Endodermal cell (in vitro differentiated cells): ENCODE measurements at places on chromosomes 11 and 22.

DNA sequence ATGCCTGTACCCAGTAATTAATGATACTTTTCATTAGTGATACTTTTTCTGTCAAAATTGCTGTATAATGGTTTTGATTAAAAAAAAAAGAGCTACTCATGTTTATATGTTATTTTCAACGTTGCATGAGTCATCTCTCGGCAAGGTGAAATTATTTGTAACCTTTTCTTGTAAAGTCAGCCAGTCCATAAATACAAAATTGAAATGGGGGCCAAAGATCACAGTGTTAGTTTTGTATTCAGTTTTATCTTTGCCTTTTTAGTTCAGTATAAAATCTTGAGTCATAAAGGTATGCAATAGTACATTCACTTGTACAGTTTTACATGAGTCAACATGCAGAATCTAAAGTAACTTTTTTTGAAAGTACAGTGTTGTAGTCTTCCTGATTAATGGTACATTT is 4.3 kb downstream of the ARHGEF12 start:
- DNase-seq: no peak

DNA sequence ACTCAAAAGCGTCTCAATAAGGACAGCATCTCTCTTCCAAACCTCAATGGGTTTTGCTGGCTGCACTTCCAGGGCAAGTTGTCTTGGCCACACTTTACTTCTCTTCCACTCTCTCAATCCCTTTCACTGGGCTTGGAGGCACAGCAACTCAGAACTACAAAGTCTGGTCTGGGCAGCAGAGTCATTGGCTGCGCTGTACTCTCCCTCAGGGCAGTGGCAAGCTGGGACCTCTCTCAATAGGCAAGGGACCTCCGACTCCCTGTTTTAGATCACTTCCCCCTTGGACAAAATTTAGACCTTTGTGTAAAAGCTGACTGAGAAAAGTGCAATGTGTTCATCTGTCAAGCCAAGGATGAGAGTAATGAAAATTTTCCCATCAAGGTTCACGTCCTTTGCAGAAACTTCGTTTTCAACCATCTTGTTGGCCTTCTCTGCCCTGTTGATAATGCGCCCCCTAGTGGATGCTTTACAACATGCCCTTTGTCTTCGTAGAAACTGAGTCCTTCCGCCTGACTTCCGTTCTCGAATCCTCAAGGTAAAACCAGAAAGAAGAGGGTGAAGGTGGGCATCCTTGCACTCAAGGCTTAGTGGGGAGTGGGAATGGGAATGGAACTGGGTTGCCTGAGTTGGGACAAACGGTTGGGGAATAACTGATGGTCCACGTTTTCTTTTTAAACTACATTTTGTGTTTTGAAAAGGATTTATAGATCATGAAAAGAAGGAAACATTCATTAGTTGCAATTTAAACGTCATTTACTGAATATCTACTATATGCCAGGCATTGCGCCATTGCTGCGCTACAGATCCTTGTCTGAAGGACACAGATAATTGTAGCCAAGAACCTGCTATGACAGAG is 99.1 kb downstream of the CD44 start:
- DNase-seq: peak; percentile 88

GRCh38 chr11:126082251-126083109 is 19.8 kb upstream of the CDON start:
- DNase-seq: peak; percentile 77

- DNase-seq: no peak
These were observed 8.5 kb downstream of the FHIP1B start for GRCh38 chr11:6225896-6226295.

DNA sequence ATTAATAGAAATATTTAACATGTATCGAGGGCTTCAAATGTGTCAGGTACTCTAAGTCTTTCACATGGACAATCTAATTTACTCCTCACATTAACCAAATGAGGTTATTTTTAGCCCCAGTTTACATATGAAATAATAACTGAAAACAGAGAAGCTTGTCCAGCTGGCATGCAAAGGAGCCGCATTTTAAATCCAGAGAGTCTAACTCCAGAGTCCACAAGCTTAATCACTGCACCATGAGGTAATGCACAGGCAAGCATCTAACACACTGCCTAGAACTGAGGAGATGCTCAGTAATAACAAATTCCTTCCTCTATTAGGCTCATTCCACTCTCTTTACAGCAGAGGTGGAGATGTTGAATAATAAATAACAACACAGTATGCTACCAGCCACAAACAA is 165.7 kb upstream of the GUCY1A2 start:
- DNase-seq: no peak

- DNase-seq: no peak
These were observed 29.3 kb downstream of the KIAA0930 start for GRCh38 chr22:45211435-45211834.

- DNase-seq: no peak
These were observed 8.2 kb downstream of the GGT5 start for GRCh38 chr22:24236656-24237055.

DNA sequence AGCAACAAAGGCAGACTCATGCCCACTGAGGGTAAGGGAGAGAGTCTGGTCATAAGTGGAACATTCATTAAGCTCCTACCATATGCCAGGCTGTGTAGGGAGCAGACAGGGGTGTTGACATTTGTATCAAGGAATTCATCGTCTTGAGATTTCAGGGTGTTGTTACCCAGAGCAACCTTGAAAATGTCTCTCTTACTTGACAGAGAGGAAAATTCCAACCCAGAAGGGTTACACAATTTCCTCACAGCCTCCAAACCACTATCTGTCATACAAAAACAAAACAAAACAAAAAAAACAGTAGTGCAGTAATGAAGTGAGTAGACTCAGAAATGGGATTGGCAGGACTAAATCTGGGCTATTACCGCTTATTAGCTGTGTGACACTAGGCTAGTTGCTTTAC is 113.2 kb downstream of the MIAT start:
- no peak for DNase-seq

- DNase-seq: no peak
These were observed 449.6 kb upstream of the B3GAT1 start for GRCh38 chr11:134861490-134862104.
